Fibroblast of skin of left quadriceps (primary cell): ENCODE measurements at places on chromosomes 11 and 22.
A peak's percentile ranks its signal among the peaks of the same experiment; 100 is the strongest.

DNA sequence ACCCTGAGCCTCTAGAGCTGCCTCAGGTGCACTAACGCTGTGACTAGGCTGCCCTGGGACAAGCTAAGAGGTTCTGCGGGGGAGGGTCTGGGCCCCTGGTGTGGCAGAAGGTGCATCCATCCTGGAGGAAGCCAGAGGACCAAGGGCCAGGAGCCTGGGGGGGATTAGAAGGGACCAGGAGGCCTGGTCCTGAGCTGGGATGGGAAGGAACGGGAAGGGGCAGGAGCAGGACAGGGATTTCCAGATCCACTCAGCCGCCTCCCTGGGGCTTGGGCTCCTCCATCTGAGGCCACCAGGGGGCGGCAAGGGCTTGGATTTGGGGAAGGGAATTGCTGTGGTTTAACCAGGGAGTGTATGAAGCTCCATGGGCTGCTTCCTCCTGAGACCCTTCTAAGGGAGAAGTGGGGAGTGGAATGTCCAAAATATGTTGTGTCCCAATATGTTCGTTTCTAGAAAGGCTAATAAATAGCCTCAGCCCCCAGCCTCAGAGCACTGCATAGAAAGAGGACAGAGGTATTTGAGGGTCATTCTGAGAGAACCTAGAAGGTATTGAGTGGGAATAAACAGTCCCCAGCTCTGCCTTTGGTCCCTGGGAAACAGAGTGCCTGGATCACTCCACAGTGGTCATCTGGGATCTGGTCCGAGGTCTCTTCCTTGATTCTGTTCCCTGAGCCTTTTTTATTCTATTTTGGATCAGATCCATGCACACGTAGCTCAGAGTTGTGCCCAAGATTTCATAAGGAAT is 17.4 kb upstream of the PRAME start:
- no peak for DNase-seq

GRCh38 chr11:125402435-125402834 is 93.6 kb downstream of the FEZ1 start:
- peak; percentile 9 for DNase-seq

DNA sequence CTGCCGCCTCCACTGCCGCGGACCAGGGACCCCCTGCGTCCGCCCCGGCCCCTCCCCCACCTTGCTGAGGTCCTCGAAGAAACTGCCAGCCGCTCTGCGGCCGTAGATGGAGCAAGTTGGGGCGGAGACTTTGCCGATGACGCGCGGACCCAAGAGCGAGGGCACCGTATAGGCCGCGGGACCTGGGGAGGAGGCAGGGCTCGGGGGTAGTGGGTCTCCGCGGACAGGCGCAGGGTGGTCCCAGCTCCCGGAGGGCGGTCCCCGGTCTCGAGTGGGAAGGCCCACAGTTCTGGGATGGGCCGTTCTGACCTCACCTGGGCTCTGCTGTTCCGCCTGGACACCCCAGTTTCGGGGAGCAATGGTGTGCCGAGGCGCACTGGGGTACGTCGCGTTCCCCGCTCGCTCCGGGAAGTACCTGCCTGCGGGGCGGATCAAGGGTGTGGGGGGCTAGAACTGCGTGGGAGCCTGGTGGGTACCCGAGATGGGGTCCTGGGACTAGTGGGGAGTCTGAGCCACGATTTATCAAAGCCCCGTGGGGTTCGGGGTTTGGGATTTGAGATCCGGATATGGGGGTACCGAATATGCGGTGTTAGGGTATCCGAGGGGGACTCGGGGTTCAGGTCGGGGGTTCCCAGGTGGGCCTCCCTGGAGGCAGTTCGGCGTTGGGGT is 1.2 kb upstream of the TYMP start:
- no peak for DNase-seq

- DNase-seq = no peak
These were observed 69.2 kb downstream of the SCUBE1 start for GRCh38 chr22:43273902-43274484.

DNA sequence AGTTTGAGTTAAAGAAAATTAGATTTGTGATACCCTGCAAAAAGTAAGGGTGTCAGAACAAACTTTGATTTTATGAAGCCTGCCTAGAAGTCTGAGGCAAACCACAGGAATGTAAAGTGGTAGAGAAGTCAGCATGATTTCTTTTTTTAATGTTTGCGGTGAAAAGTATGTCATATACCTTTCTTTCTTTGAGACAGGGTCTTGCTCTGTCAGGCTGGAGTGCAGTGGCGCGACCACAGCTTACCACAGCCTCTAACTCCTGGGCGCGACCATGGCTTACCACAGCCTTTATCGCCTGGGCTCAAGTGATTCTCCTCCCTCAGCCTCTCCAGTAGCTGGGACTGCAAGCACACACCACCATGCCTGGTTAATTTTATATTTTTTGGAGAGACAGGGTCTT is 4.7 kb downstream of the API5 start:
- no peak for DNase-seq

- no peak for DNase-seq
These were observed 10.7 kb upstream of the VPS37C start for GRCh38 chr11:61171907-61172306.

- no peak for DNase-seq
These were observed 84.4 kb downstream of the CSTPP1 start for GRCh38 chr11:47020793-47021526.
